ENCODE measurements at places on chromosomes 6 and 20.

DNA sequence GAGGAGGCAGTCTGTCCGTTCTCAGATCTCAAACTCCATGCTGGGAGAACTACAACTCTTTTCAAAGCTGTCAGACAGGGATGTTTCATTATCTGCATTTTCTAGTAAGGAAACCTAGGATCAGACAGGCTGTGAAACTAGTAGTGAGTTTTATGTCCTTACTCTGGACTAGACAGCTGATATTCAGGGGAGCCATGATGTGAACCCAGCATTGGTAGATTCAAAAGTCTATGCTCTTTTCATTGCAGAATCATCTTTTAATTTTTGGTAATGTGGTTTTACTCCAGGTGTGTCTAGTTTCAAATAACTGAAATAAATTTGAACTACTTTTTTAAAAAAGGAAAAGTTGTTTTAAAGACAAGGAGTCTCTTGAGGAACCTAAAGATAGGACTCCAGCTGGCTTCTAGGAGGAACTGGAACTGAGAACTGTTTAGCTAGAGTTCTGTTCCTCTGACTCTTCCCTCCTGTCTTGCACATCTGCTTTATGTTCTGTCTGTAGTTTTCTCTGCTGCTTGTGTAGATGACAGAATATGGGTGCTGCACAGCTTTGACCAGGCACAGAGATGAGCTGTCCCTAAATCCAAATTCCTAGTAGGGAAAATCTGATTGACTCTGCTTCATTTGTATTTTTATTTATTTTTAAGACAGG, 27.8 kb upstream of the RNF144B start:
- no peak for DNase-seq

DNA sequence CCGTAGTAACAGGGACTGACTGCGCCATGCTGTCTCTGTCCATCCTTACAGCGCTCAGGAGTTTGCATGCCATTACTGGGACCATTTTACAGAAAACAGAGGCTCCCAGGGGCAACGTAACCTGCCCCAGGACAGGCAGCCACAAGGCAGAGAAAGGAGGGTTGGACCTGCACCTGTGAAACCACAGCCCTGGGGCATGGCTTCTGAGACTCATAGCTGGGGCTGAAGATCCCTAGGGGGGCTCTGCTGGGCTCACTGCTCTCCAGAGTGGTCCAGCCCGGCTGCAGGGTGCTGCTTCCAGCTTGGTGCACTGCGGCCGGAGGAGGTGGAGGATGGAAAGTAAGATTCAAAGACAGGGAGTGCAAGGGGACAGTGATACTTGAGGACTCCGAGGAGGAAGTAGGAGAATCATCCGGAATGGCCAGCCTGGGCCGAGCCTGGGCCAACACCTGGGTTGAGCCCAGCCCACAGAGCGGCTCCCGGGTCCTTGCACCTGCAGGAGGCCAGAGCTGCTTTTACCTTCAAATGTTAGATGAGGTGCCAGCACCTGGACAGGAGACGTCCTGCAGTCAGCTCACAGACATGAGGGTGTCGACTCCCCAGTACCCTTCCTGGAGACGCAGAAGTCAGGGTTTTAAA, 183.2 kb downstream of the CDH4 start:
- DNase-seq: no peak

DNA sequence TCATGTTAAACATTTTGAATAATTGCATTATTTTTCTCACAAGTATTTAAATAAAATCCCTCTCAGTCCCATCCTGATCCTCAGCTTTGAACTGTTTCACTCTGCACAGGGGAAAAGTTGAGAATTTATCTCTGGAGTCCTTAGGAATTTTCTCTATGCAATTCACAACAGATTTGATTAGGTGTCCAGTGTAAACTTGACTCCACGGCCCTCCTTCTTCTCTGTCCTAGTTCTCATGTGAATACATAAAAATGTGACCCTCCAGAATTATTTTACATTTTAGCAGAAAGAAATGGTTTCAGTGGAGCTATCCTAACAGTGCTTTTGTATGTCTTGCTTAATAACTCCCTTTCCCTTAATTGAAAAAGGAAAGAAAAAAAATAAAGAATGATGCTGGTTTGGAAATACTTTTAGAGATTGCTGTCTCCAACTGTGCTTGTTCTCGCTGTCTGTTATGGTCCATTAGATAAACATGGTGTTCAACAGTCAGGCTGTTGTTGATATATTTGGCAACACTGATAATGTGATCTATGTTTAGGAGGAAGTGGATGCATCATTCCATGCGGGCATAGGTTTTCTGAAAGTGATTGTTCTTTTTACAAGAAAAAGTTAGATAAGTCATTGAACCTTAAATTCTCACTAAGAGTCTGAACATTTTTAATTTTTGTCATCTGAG, 599.4 kb upstream of the CITED2 start:
- no peak for DNase-seq

- no peak for DNase-seq
Measured at GRCh38 chr6:116827561-116828240, 1.2 kb downstream of the GPRC6A start.

- no peak for DNase-seq
Measured at GRCh38 chr20:47677635-47678453, 107.4 kb downstream of the SULF2 start.

GRCh38 chr20:32358632-32358882, 426 bp downstream of the ASXL1 start:
- DNase-seq: no peak

GRCh38 chr6:107699697-107700325, 124.3 kb downstream of the SCML4 start:
- no peak for DNase-seq

DNA sequence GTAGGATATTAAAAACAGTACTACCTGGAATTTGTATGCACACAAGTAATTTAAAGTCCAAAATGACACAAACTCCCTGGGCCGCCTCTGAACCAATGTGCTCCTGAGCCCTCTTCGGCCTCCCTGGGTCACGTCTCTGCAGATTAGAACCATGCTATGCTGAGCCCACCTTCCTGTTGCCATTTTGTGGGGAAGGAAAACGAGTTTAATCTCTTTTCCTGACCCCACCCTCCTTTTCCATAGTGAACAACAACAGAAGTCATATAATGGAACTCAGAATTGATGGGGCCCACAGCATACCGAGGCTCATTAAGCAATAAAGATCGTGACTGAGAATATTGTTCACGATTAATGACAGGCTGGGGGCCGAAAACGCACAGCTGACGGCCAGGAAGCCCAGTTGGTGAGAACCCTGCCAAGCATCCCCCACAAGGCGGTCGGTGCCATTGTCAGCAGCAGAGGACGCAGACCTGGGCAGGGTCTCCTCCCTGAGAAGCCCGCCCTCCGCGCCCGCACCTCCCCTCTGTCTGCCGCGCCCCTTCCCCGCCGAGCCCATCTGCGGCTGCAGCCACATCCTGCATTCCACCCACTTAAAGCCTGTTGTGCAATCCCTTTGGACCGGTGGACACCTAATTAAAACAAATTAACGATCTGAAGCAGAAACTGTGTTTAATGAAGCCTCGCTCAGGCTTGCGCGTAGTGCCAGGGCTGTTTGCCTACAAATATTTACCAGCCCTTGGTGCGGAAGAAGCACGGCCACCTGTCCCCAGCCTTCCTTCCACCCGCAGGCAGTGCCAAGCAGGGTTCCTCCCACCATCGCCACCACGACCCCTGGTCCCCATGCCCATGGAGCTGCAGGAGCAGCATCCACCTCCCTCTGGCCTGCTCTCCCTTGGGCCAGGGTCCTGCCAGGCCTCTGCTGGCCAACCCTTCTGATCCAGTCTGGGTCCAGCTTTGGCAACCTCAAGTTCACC, 68.1 kb downstream of the DLL1 start:
- DNase-seq: no peak

DNA sequence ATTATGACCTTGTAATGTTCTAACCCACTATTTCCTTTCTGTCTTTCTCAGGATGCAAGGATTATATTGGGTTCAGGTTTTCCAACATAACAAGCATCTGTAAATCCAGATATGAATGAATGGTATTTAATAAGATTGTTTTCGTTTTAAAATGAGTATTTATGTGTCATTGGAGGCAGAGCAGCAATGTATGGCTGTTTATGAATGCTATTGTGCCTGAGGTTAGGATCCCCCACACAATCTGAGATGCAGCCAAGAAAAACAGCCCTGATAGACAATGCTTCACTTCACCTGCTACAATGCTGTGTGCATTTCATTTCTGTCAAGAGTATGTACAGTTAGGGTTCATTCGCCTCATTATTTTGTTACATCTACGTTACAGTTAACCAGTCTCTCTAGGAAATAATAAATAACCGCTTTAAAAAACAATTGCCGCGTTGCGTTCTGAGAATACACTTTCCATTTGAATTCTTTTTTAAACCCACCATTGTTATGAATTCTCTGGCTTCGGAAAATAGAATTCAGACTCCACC, 19.6 kb downstream of the TFAP2A start:
- DNase-seq: no peak

DNA sequence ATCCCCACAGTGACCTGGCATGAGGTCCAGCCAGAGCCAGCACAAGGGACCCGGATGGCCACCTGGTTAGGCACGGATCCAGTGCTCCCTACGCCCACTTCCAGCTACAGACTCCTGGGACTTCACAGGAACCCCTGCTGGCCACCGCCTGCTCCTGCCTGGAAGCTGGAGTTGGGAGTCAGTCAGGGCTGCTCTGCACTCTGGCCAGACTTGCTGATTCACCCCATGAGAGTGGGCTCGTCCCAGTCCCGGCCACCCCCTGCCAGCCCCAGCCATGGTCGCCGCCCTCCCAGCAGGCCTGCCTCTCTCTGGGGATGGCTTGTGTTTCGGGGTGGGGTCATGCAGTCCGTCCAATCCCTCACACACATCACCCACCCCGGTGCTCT, 125.8 kb downstream of the DLL1 start:
- no peak for DNase-seq

GRCh38 chr6:141290941-141291721, 841.6 kb upstream of the GJE1 start:
- no peak for DNase-seq

GRCh38 chr6:122079916-122080315, 319.5 kb upstream of the HSF2 start:
- no peak for DNase-seq

GRCh38 chr6:129102741-129103140, 219.8 kb downstream of the LAMA2 start:
- DNase-seq: no peak

GRCh38 chr20:62678553-62678952, 30.1 kb upstream of the NTSR1 start:
- no peak for DNase-seq

DNA sequence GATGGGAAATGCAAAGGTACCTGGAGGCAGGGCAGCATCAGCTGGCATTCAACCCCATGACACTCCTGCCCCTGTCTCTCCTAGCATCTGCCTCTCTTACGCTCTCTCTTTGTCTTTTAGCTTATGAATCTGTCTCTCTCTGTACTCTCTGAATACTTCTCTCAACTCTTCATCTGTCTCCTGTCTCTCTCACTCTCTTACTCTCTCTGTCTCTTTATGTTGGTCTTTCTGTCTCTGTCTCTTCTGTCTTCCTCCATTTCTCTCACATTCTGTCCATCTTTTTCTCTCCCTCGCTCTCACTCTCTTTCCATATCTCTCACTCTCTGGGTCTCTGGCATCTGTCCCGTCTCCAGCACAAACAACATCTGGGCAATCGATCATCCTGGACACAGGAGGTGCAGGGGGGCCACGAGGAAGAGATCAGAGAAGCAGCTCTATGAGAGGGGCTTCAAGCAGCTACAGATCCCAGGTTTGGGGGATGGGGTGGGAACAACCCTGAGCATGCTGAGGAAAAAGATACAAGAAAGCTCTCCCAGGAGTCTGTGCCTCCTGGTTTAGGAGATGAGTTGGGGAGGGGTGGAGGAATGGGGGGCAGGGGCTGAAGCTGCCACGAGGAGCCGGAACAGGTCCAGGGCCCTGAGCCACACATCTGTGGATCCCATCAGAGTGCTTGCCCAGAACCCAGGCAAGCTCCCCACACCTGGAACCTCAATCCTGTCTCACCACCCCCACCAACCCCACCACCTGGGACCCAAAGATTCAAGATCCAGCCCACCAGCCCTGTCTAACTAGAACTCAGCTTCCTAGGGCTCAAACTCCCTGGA, 2.4 kb downstream of the COL11A2 start:
- DNase-seq: no peak

GRCh38 chr20:25606094-25606695, 17.6 kb downstream of the NANP start:
- no peak for DNase-seq

- DNase-seq: no peak
Measured at GRCh38 chr20:24969186-24970029, 20.3 kb downstream of the CST7 start.

- DNase-seq: no peak
Measured at GRCh38 chr6:169641461-169642085, 60.3 kb downstream of the WDR27 start.

GRCh38 chr20:47723322-47723721, 62.0 kb downstream of the SULF2 start:
- no peak for DNase-seq

DNA sequence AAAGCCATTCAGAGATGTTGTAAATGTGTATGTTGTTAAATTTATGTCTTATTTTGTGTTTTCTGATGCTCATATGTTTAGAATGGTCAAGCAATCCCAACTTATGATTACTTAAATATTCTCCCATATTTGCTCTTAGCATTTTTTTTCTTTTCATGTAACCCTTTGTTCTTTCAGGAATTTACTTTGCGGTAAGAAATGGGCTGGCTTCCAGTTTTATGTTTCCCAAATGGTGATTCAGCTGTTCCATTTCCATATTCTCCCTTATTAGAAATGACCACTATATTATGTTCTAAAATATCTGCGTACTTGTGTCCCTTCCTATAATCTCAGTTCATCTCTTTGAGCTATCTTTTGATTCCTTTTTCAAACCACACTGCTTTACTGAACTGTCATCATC, 113.7 kb downstream of the CDH26 start:
- DNase-seq: no peak

- DNase-seq: no peak
Measured at GRCh38 chr6:140960566-140960965, 1172.2 kb upstream of the GJE1 start.

DNA sequence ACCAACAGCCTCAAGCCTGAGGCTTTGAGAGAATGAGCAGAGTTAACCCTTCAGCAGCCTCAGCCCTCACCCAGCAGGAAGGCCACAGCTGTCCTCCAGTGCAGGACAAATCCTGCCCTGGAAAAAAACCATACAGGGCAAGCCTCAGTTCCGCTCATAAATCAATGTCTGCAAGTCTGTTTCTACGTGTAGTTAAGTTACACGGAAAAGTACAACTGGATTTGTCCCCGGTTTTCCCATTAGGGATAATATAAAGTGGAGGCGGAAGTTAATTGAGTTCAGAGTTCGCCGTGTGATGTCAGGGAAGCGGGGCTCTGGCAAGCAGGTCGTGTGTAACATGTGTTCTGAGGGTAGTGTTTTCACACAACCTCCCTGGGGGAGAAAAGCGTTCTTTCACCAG, 44.2 kb upstream of the EYA2 start:
- DNase-seq: no peak

- DNase-seq: no peak
Measured at GRCh38 chr6:7939864-7940228, 29.3 kb upstream of the TXNDC5 start.

GRCh38 chr6:112258642-112259336, 4.4 kb upstream of the LAMA4 start:
- no peak for DNase-seq

All from stimulated activated CD8-positive, alpha-beta memory T cell treated with anti-CD3 and anti-CD28 coated beads, Interleukin-2, amount 100 ng/mL, for 1 hour (primary cell).